ENCODE measurements at places on chromosomes 4 and X. TPM values are rescaled to one million over a fixed set of nuclear protein-coding genes. Genes with fewer than 3 reads are reported as not detected.

- H3K27me3 ChIP-seq = no peaks in the 10 kb centered on the region
- no peak overlapping the region for H3K27ac ChIP-seq
- no peak overlapping the region for H3K4me3 ChIP-seq
- DNase-seq = no peak
These were observed 100.4 kb downstream of the MMRN1 start for GRCh38 chr4:89995006-89995405.

- H3K27me3 ChIP-seq = no peaks in the 10 kb centered on the region
- no peak for DNase-seq
- no peaks in the 10 kb centered on the region for H3K36me3 ChIP-seq
- H3K4me3 ChIP-seq = no peak overlapping the region
- no peak overlapping the region for H3K27ac ChIP-seq
These were observed 43.4 kb downstream of the EFNB1 start for GRCh38 chrX:68872171-68872570.

Gene TMEM150C
- 1.8 TPM for total RNA-seq

Gene MAGEA8
- total RNA-seq = not detected

Data from Panc1 (cell line).